ENCODE measurements at places on chromosomes 4 and X.
A peak's percentile ranks its signal among the peaks of the same experiment; 100 is the strongest.

DNA sequence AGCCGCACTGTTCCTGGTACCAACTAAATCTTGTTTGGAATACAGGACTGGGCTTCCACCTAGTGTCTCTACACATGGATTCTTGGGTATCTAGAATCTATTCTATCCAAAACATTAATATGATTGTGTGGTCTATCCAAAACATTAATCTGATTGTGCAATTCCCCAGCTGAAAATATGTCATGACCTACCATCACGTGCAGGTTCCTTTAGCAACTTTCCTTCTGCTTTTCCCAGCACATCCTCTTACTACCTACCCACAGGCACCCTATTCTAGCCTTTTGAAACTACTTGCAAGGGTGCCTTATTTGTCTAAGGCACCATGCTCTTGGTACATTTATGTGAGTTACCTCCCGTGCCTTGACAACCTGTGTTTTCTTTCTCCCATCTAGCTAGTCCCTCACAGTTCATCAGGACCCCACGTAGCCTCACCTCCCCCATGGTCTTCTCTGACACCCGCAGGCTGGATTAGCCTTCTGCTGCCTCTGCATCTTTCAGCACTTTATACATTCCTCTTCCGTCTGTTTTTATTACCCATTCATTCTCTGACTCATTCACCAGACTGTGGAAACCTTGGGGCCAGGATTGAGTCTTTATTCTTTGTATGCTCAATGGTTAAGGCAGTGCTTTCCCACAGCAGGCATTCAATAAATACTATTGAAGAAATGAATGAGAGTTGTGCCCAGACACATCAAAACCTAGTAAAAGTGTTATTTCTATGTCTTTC, 88.8 kb upstream of the FAM9B start:
- DNase-seq: no peak

DNA sequence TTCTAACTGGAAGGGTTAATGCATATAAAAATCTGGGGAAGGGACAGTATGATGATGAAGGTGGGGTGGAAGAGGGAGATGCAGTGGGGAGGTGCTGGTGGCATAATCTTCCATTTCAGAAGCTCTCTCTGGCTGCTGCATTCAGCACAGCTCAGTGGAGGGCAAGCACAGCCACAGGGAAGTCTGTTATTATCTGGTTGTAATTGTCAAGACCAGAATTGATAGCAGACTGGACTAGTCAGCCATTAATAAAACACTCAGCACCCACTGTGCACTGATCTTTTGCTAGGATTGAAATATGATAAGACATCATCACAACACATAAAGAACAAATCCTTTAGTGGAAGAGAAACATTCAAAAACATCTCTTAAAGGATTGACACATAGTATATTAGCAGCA, 414.2 kb upstream of the LCORL start:
- DNase-seq: no peak

DNA sequence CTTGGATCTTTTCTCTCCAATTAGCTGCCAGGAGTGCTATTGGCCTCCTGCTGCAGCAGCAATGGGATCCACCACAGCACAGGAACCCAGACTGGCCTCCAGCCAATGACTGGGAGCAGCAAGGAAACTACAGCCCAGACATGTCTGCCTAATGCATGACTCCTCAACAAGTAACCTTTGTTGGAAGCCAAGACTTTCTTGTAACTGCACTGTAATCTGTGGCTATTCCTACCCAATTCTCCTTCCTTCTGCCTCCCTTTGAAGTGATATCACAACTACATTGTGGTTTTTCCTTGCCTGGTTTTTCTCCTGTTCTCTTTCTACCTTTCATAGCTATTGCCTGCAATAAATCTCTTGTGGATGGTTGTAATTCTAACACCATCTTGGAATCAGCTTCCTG, 39.8 kb downstream of the SNCA start:
- no peak for DNase-seq

GRCh38 chr4:111064342-111064993, 441.6 kb upstream of the PITX2 start:
- DNase-seq: no peak

GRCh38 chr4:120228086-120228485, 161.4 kb upstream of the MAD2L1 start:
- DNase-seq: no peak

- peak; percentile 80 for DNase-seq
Observed at GRCh38 chrX:40108959-40109287, 11.2 kb upstream of the BCOR start.

- DNase-seq: no peak
Observed at GRCh38 chr4:59223292-59223941, 1976.7 kb upstream of the ADGRL3 start.

DNA sequence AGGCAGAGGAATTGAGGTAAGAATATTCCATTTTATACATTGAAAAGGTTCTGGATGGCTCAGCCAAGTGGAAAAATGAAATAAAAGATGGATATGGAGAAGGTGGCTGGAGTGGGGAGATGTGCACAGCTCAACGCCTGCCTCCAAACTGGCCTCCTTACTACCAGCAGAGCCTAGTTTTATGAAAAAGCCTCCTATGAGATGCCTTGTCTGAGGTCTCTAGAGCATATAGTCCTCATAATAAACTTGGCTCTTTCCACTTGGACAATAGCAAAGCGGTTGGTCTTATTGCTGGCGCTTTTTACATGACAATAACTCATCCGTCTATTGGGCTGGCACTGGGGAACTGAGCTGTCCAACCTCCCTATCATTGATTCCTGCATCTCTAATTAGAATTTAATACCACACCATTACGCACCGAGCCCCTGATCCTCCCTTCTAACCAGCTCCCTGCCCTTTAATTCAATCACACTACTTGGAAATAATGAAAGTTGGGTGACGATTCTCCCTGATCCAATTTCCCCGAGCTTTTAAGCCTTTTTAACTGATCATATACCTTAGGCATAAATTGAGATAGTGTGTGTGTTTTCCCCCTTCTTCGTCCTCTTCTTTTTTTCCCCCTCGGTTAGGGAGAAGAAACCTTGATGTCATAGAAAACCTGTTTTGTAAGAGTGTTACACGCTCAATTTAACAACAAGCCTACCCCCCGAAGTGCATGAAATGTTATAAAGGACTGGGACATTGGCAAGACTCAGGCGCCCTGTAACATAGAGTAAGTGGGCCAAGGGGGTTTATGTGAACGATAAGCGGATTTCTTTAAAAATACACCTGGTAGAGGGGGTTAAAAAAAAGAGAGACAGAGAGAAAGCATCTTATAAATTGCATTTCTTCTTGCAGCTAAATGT, at the start of gene PHOX2B:
TSS of gene PHOX2B (minus strand) at position 155 of the 905 bp plus-strand sequence. CDS start at position 40, 115 bp downstream.
- DNase-seq: no peak

DNA sequence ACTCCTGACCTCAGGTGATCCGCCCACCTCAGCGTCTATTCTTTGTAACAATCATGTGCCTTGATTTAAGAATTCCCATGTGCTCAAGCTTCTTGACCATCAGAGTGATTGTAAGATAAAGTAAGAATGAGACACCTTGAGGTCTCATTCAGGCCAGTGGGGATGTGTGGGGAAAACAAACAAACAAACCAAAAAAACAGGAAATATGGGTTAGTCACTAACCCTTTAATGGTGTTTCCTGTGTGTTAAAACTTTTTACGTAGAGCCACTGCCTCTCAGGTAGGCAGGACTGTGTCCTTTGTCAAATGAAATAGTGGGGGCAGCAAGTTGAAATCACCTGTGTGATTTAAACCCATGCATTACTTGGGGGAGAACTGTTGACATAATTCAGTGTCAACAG, 91.5 kb upstream of the DHRSX start:
- DNase-seq: no peak

DNA sequence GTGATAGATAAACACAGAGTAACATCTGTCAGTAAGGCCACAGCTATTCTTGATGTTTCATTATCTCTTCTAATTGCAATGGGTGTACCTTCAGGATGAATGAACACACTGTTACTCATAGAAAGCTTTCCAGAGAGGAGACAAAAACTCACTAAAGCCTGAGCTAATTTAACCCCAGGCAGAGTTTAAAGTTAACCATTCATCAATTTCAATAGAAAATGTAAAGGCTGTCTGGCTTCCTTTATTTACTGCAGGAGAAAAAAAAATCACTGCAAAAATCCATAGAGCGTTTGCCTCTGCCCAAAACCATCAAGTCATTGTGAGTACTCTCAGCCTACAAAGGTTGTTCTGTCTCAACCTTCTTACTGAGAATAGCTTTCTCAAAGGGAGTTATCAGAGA, 376.9 kb downstream of the PPP4R3C start:
- DNase-seq: no peak

DNA sequence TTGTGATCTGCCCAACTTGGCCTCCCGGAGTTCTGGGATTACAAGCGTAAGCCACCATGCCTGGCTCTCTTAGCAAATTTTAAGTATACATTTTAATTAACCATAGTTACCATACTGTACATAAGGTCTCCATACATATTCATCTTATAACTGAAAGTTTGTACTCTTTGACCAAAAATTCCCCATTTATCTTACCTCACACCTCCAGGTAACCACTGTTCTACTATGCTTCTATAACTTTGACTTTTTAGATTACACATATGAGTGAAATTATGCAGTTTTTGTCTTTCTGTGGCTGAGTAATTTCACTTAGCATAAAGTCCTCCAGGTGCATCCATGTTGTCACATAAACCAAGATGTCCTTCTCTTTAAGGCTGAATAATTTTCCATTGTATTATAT, 17.4 kb downstream of the C4orf51 start:
- DNase-seq: no peak

GRCh38 chr4:56425518-56425917, 9.9 kb downstream of the PPAT start:
- DNase-seq: no peak

DNA sequence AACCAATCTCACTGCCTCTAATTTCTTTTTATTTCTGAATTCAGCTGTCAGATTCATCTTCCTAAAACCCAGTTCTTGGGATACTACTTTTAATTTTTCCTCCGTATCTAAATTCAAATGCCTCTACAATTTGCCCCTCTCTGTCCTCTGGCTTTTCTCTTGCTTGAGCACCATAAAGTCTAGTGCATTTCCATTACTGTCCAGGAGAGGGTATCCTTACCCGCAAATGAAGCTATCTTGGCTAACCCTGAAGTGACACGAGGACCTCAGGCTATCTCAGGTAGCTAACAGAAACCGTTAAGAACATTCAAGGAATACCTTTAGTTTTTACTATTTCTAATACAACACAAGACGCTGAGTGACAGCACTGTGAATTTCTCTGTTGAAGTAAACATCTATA, 49.4 kb upstream of the PRR32 start:
- no peak for DNase-seq

GRCh38 chrX:45803383-45803921, 602.8 kb upstream of the DIPK2B start:
- no peak for DNase-seq

DNA sequence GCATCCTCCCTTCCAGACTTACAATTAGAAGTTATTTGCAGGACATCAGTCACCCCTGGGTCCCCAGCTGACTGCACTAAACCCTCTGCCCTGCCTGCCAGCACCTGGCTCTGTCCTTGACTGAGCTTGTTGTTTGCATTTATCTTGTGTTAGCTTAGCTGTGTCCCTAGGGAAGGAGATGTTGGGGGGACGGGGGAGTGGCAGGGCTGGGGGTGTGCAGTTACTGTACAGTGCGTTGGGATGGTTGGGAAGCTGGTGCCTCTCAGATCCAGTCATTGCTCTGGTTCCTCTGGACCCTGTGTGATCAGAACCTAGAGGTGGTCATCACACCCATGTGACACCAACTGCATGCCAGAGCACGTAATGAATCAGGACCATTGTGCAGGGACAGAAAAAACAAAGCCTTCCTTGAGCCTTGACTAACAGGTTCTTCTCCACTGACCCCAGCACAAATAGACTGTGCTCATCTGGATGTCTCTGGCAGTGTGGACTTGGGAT, 32.7 kb upstream of the PROM1 start:
- DNase-seq: no peak

GRCh38 chr4:73864365-73864764, 4.8 kb upstream of the CXCL1 start:
- DNase-seq: no peak

DNA sequence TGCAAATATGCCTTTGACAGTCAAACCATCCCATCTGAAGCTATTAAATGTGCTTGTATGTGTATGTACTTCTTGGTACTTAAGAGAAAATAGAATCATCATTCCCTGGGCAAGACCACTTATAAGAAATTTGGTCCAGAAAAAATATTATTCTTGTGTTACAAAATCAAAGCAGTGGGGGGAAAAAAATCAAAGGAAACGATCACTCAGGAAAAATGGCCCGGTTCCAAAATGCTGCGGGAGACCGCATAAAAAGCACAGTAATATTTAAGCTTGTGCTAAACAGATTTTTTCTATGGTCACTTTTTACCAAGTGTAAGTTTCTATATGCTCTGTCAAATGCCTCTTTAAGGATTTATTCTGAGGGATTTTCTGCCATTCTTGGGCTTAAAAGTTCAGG, 36.1 kb downstream of the RAI2 start:
- DNase-seq: no peak

DNA sequence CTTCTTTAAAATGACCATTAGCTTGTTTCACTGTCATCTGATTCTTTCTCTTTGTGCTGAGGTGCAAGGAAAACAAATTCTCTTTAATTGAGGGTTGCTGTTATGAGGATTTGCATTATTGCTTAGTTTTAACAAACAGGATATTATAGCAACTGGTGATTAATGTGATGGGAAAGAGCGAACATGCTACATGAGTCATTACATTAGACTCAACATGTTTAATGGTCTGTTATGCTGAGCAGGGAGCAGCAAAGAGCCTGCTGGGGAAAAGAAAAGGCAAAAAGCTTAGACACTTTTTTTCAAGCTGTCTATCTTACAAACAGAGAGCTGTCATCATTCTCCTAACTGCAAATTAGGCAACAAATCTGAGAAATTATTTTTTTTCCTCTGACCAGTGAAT, 230.5 kb upstream of the LCORL start:
- DNase-seq: no peak

DNA sequence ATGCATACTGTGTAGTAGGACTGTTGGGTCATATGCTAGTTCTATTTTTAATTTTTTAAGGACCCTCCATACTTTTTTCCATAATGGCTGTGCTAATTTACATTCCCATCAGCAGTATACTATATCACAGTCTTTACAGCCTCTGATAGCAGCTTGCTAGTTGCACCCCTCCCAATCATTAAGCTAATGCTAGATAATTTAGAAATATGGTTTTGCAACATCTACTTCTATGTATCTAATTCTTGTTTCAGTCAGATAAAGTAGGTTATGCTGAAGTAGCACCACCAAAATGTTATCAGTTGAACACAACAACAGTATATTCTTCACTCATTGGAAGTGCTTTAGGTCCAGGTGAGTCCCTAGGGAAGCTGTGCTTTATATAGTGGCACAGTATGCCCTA, 522.7 kb upstream of the HTR2C start:
- no peak for DNase-seq

- no peak for DNase-seq
Observed at GRCh38 chr4:152734015-152734698, 45.4 kb downstream of the TIGD4 start.

GRCh38 chrX:11970578-11971359, 167.5 kb upstream of the FRMPD4 start:
- DNase-seq: no peak
